ENCODE measurements at places on chromosomes 1 and 21.

DNA sequence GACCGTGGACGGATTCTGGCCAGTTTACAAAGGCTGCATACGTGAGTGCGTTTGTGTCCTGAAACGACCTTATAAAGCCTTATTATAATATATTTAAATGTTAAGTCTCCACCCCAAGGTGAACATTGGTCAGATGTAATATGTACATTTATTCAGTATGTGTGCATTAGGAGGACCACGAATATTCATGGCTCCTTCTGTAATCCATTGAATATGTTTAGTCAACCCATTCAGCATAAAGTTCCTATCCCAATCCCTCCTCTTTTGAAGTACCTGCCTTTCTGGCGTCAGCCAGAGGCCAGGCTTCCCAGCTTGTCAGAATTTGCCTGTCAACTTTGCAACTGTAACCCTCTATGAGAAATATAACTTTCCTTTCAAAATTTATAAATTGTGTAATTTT, 10.4 kb upstream of the FLG start:
- no peak for DNase-seq

GRCh38 chr1:118896416-118896815, 91.7 kb downstream of the TBX15 start:
- DNase-seq: no peak

- no peak for DNase-seq
Observed at GRCh38 chr1:15975358-15975804, 520 bp downstream of the ZBTB17 start.

GRCh38 chr1:66300280-66300971, 233.5 kb upstream of the SGIP1 start:
- DNase-seq: no peak

- no peak for DNase-seq
Observed at GRCh38 chr1:193308438-193308837, 122.0 kb upstream of the B3GALT2 start.

DNA sequence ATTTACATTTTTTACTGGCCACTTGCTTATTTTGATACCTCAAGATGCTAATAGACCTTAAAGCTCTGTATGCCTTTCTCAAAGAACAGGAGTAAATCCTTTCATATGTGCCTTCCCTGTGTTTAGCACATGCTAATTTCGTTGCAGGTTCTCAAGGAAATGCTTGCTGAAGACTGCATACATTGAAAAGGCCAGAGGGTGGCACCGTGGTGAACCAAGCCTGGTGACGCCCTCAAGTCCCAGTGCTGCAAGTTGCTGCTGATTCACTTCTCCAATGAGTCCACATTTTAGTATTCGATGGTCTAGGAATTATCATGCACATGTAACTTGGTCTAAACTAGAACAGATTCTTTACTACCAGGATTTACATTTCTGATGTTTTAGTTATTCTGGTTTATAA, 94.1 kb downstream of the CLDN17 start:
- DNase-seq: no peak

GRCh38 chr1:161071886-161072371, 2.2 kb upstream of the ARHGAP30 start:
- no peak for DNase-seq

DNA sequence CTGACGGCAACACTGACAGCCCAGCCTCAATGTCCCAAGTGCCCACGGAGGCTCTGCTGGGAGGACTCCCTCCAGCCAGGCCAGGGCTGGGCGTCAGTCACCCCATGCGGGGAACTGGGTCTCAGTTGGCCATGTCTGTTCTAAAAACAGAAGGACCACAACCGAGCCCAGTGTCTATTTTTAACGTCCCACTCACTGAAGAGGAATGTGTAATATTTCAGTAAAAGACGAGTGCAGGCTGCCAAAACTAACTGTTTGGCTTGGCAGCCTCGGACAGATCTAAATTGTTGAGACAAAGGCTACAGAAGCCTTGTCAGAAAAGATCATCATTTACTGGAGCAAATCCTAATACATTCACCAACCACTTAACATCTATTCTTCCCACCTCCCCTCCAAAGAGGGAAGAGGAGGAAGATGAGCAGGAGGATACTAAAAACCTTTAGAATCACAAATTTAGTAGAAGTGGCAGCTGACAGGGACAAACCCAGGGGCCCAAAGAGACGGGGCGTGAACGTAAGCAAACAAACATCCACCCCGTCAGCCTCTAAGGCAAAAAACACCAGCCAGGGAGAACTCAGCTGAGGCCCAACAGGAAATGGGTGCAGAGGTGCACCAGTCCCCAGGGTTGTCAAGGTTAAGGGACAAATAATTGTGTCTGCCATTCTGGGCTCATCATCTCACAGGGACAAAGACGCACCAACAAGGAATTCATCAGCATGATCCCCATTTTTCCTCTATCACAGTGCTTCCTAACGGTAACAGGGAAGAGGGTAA, 18.7 kb downstream of the C1orf198 start:
- DNase-seq: peak; percentile 80

DNA sequence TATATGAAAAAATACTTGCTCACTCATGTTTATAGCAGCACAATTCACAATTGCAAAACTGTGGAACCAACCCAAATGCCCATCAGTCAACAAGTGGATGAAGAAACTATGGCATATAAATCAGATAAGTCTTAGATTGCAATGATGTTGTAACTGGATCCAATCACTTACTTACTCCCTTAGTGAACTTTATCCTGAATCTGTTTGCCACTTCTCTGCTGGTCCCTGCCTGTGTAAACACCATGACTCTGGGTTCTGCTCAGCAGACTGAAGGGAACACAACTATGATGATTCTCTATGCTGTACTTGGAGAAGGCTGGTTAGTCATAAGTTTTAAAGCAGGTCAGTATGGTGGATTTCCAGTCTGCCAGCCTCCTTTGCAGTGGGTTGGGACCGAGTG, 391.2 kb downstream of the RWDD3 start:
- no peak for DNase-seq

DNA sequence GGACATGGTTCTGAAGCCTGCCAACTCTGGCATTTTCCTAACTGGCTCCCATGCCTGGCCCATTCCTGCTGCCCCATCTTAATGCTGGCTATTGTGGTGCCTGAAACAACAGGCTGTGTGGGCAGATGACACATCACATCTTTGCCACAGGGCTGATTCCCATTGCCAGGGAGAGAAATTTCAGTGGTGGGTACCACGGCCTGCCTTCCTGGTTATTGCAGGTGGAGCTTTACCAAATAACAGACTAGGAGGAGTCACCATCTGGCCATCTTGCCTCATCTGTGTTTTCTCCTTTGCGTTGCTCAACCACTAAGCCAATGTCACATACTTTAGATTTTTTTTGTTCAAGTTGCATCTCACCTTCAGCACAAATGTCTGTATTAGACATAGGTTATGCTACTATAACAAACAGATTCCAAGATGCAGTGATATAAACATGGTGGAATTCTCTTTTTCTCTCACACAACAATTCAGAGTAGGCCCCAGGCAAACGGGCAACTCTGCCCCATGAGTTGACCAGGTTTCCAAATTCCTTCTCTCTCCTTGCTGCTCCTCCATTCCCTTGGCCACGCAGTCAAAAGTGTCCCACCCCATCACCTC, 14.1 kb downstream of the CDA start:
- no peak for DNase-seq

DNA sequence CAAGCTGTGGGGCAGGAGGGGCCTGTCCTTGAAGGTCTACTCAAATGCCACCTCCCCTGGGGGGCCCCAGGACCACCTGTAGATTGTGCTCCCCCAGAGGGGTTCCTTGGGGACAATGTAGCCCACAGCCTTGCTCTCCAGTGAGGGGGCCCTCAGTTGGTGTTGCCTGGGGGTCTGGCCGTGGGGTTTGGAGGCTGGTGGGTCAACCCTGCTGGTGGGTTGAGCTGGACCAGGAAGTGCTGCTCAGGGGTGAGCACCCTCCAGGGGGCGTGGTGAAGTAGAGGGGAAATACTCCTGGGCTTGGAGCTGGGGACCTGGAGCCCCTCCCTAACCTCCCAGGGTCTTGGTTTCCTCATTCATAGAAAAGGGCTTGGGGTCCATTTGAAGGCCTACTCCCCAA, 143.6 kb upstream of the WNT4 start:
- no peak for DNase-seq

- DNase-seq: no peak
Observed at GRCh38 chr1:34002810-34003209, 138.9 kb downstream of the HMGB4 start.

DNA sequence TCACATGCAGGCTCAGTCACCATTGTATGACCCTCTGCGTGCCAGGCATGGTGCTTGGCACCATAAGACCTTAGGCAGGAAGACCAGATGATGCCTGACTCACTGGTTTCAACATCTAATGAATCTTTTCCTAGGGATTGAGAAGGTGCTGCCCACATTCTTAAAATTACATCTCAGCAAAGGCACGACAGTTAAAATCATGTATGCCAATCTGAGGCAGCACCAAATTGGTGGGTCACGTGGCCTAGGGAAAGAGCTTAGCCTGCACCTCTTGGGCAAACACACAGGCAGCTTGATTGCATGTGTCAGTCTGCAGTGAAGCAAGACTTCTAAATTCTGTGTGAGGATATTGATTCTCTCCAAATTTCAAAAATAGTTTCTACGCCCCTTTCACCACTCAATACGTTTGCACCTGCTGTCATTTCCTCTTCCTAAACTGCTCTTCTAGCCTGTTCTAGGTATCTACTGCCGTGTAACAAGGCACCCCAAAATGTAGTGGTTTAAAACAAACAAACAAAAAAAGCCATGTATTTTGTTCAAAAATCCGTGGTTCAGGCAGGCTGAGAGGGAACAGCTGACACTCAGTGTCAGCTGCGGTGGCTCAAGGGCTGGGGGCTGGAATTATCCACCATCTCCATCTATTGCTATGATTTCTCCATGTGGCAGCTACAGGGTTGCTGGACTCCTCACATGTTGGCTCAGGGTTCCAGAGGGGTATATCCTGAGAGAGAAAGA, 160.2 kb upstream of the FGGY start:
- DNase-seq: no peak

- no peak for DNase-seq
Observed at GRCh38 chr1:51288578-51288977, 41.8 kb downstream of the TTC39A start.

- DNase-seq: no peak
Observed at GRCh38 chr1:171563675-171564074, 58.4 kb upstream of the MYOCOS start.

- no peak for DNase-seq
Observed at GRCh38 chr1:230858918-230859729, 9.2 kb downstream of the C1orf198 start.

- no peak for DNase-seq
Observed at GRCh38 chr1:237170149-237170548, 128.2 kb downstream of the RYR2 start.

GRCh38 chr21:44498280-44499210, 41.5 kb downstream of the KRTAP10-1 start:
- DNase-seq: no peak

DNA sequence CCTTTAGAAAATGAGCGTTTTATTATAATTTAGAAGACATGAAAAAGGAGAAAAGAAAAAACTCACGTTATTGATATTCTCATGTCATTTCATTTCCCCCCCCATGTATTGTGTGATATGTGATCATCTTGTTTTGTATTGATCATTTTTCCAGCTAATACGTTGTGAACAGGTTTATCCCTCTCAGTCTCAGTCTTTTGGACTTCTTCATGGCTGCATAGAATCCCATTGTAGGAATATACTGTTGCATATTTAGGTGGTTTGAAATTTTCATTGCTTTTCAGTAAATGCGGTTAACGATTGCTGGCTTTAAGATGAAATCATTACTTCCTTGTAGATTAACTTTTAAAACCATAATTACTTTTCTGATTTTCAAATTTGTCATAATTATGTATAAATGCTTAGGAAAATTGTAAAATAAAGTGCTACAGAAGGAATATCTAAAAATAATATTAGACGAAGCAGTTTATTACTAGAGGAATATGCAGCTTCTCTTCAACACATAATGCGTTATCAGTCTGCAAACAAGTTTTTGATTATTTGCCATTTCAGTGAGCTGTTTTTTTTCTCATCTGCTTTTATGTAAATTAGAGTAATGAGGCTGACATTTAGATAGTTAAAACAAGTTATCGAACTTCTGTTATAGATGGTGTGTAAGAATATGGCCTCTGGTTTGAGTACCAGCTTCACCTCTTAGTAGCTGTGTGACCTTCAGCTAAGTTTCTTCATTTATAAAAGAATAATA, 1.8 kb downstream of the SON start:
- DNase-seq: no peak

DNA sequence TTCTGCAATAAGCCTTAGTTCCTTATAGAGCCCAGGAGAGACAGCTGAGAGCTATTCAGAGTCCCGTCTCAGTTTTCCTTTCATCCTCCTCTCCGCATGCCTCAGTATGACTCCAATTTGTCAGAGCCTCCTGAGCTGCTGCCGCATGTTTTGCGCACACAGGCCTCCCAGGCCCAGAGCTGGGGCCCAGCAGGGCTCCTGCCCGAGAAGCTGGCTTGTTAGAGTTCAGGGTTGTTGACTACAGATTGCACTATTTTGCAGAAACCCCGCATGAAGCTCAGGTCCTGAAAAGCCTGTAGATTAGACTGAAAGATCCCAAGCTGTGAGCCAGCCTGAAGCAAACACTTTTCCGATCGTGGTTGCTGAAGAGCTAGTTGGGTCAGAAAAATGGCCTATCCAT, 51.5 kb downstream of the IGSF5 start:
- no peak for DNase-seq

DNA sequence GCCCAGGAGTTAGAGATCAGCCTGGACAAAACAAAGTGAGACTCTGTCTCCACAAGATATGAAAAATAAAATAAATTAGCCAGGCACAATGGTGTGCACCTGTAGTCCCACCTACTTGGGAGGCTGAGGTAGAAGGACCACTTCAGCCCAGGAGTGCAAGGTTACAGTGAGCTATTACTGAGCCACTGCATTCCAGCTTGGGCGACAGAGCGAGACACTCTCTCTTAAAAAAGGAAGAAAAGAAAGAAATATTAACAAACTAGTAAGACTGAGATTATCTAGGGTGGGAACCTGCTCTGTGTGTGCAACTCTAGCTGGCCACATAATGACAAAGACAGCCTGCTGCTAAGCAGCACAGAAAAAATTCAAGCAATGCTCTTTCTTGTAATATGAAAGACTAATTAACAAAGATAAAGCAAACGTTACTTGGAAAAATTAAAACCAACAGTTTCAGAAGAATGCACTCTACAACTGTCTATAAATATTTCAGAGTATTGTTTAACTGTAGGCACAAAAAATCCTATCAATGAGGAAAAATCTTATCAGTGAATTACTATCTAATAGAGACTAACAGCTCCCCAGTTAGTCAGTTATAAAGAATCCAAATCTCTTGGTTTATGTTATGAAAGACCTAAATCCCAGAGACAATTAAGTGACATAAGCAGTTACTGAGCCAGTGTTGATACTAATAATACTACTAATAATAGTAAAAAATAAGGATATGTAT, 74.5 kb downstream of the ENAH start:
- no peak for DNase-seq

- no peak for DNase-seq
Observed at GRCh38 chr1:210074904-210075303, 136.9 kb downstream of the SYT14 start.

GRCh38 chr1:96559707-96560596, 161.6 kb upstream of the PTBP2 start:
- DNase-seq: peak; percentile 87

- DNase-seq: no peak
Observed at GRCh38 chr1:218447010-218447689, 102.0 kb downstream of the TGFB2 start.

- DNase-seq: no peak
Observed at GRCh38 chr1:94773296-94773809, 46.8 kb upstream of the SLC44A3 start.

- no peak for DNase-seq
Observed at GRCh38 chr1:12386130-12386529, 156.3 kb downstream of the VPS13D start.

- no peak for DNase-seq
Observed at GRCh38 chr1:43870306-43870705, 63.3 kb upstream of the ARTN start.
